T-cell (primary cell): ENCODE measurements at places on chromosomes 16 and 17.

- DNase-seq = no peak
Measured at GRCh38 chr17:75614006-75614405, 19.2 kb upstream of the SMIM5 start.

DNA sequence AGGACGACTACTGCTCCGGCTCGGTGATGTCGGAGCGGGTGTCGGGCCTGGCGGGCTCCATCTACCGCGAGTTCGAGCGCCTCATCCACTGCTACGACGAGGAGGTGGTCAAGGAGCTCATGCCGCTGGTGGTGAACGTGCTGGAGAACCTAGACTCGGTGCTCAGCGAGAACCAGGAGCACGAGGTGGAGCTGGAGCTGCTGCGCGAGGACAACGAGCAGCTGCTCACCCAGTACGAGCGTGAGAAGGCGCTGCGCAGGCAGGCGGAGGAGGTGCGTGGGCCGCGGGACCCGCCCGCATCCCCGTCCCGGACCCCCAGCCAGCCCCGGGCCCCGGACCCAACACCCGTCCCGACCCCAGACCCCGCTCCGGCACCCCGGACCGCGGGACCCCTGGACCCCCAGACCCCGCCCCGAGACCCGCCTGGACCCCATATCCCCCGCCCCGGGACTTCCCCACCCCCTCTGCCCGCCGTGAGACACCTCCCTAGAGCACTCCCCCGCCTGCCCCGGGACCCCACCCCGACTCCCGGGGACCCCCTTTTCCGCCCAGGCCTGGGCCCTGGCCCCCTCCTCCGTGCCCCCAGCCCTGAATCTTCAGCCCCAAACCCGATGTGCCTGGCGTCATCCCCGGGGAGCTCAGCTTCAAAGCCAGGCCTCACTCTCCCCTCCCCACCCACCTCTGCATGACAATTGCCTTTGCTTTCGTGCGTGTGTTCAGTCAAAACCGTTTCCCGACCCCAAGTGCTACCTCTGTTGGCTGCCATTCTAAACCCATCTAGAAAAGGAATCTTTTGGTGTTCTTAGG, 594 bp downstream of the MAPK8IP3 start:
- no peak for DNase-seq

GRCh38 chr17:79573196-79573896, 37.5 kb downstream of the RBFOX3 start:
- no peak for DNase-seq

DNA sequence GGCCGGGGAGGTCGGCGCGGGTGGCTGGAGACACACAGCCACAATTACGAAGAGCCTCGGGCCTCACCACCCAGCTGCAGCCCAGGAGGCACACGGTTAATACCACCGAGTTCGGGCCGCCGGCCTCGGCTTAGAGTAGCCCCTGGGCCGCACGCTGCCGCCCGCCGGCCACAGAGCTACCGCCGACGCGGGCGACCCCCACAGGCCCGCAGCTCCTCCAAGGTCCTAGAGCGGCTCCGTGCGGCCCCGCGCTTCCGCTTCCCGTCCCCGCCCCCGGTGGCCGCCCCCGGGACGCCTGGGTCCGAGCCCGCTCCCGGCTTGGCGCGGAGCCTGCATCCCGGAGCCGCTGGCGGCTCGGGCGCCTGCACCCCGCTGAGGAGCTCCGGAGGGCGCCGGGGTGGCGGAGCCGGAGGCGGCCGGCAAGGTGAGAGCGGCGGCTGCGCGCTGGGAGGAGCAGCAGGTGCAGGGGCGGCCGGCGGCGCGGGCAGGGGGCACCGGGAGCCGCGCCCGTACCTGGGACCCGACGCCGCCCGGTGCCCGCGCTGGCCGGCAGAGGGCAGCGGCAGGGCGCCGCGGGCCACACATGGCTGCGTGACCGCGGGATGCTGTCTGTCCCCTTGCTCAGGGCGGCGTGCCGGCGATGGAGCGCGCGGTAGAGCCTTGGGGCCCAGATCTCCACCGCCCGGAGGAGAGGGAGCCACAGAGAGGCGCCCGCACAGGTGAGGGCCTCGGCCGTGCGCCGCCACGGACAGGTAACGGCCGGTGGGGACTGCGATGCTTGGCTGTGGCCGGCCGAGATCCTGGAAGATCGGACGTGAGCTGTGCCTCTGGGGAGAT, at the start of gene ZNF48:
Gene ZNF48, plus strand, starts transcription at position 266 of the 837 bp plus-strand sequence. Its CDS starts 375 bp downstream, at position 641.
- no peak for DNase-seq

GRCh38 chr16:75089486-75090202, 26.9 kb downstream of the LDHD start:
- DNase-seq = no peak

- DNase-seq = no peak
Measured at GRCh38 chr16:4341250-4341649, 9.9 kb downstream of the PAM16 start.

GRCh38 chr17:40553694-40554534, 11.4 kb downstream of the CCR7 start:
- DNase-seq = peak; percentile 39

DNA sequence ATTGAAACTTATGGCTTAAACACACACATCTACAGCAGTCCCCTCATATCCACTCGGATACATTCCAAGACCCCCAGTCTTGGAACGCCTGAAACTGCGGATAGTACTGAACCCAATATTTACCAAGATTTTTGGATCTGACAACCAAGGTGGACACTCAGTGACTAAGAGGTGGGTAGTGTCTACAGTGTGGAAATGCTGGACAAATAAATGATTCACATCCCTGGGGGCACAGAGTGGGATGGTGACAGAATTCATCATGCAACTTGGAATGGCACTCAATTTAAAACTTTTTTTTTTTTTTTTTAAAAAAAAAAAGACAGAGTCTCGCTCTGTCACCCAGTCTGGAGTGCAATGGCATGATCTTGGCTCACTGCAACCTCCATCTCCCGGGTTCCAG, 54.2 kb upstream of the TRAP1 start:
- no peak for DNase-seq

DNA sequence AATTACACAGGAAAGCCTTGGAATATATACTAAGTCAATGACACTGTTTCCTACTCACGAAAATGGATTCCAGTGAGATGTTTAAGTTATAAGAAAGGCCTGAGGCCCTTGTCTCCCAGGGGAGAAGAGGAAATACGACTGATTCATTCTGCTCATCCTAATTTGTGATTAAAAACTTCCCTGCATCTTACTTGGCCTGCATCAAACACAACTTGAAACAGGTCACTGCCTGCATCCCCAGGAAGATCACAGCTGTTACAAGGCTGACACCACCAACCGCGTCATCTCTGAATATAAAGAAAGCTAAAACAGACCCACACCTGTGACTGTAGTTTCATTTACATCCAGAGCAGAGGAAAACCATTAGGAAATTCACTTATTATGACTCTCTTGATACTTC, 121.9 kb downstream of the DNAH3 start:
- DNase-seq = no peak

GRCh38 chr16:12868788-12869187, 32.6 kb upstream of the SHISA9 start:
- no peak for DNase-seq

GRCh38 chr16:30896261-30896888, at the start of gene CTF1:
Gene CTF1 (plus strand): TSS chr16:30896614. CDS start chr16:30896644, 30 bp downstream.
- DNase-seq = no peak

DNA sequence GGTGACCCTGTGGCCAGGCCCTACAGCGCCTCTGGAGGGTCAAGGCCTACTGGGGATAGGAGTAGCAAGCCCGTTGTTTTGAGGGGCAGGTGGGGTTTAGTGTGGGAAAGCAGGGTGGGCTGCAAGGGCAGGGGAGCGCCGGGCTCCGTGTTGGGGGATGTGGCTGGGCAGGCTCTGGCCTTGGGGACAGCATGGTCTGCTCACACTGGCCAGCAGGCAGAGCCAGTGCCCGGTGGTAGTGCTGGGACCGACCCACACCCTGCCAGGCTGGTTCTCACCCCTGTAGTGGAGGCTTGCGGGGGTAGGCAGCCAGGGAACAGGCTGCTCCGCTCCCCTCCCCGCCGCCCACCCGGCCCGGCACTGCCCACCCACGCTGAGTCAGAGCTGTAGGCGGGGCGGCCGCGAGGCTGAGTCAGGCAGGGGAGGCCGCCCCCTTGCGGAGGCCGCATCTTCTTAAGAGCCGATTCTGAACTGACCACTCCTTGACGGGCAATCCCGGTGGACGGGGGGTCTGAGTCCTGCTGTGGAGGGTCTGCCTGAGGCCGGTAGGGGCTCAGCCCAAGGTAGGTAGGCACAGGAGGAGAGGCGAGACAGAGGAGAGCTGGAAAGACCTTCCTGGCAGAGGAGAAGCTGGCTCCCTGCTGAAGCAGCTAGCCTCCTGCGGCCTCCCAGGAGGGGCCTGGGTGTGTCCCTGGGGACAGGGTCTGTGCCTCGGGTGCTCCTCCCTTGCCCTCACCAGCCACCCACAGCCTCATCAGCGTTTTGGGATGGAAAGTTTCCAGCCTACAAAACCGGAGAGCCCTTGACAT, 62.4 kb downstream of the BAIAP2 start:
- DNase-seq = no peak

- DNase-seq = no peak
Measured at GRCh38 chr17:17926840-17927449, 45.3 kb downstream of the TOM1L2 start.

GRCh38 chr17:6491071-6491700, 46.9 kb downstream of the PIMREG start:
- no peak for DNase-seq

DNA sequence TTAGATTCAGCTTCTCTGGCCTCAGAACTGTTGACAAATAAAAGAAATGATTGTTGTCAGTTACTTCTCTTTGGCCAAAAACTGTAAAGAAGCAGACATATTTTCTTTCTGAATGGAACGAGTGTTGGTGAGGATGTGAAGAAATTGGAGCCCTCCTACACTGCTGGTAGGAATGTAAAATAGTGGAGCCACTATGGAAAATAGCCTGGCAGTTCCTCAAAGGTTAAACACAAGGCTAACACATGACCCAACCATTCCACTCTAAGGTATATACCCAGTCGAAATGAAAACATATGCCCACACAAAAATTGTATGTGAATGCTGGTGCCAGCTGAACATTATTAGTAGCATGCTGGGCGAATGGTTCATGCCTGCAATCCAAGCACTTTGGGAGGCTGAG, 14.2 kb upstream of the KRT24 start:
- DNase-seq = no peak

DNA sequence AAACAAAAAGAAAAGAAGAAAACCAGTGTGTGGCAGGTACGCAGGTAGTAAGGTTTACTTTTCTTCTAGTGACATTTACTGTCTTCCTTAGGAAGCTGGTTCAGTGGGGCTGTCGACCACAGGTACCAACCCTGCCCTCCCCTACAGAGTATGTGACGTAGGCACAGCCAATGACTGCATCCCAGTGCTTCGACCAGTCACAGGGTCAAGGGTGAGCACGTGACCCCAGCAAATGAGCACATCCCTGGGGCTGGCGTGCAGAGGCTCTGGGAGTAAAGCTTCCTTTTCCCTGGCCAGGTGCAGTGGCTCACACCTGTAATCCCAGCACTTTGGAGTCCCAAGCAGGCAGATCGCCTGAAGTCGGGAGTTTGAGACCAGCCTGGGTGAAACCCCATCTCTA, 38.9 kb upstream of the PLCG2 start:
- DNase-seq = no peak

DNA sequence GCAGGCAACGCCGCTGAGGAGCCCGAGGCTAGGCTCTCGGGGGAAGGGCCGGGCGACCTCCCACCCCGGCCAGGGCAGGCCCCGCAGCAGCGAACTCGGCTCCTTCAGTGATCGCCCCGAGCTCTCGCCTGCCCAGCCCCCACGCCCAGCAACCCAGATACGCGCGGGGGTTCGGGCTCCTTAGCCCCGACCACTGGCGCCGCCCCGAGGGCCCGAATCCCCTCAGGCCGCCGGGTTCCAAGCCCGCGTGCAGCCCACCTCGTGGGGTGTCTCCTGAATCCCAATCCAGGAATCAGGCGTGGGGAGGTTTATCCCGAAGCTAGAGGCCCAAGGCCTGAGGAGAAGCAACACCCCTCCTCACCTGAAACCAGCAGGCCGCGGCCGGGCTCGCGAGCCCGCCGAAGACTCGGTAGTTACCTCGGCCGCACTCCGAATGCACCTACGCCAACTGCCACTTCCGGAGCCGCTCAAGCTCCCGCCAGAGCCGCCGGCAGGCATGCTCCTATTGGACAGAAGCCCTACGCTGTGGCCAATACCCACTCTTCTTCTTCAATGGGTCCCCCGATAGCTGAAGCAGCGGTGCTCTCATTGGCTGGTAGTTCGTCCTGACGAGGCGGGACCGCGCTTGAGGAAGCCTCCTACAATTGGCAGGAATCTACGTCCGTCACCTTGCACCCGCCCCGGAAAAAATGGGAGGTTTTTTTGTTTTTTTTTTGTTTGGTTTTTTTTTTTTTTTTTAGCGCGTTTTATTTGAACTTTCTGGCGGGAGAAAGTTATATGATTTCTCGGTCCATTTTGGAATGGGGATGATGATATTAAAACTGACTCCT, at the start of gene RFWD3:
Gene RFWD3, minus strand, starts transcription at position 453 of the 830 bp plus-strand sequence. CDS start 5,428 bp downstream, outside the sequence.
- peak; percentile 97 for DNase-seq

GRCh38 chr17:47895347-47895855, 635 bp upstream of the SP2 start:
- no peak for DNase-seq

GRCh38 chr17:72614871-72615626, 477.4 kb downstream of the SLC39A11 start:
- DNase-seq = no peak

GRCh38 chr17:33201283-33201682, 91.8 kb downstream of the ASIC2 start:
- DNase-seq = no peak

DNA sequence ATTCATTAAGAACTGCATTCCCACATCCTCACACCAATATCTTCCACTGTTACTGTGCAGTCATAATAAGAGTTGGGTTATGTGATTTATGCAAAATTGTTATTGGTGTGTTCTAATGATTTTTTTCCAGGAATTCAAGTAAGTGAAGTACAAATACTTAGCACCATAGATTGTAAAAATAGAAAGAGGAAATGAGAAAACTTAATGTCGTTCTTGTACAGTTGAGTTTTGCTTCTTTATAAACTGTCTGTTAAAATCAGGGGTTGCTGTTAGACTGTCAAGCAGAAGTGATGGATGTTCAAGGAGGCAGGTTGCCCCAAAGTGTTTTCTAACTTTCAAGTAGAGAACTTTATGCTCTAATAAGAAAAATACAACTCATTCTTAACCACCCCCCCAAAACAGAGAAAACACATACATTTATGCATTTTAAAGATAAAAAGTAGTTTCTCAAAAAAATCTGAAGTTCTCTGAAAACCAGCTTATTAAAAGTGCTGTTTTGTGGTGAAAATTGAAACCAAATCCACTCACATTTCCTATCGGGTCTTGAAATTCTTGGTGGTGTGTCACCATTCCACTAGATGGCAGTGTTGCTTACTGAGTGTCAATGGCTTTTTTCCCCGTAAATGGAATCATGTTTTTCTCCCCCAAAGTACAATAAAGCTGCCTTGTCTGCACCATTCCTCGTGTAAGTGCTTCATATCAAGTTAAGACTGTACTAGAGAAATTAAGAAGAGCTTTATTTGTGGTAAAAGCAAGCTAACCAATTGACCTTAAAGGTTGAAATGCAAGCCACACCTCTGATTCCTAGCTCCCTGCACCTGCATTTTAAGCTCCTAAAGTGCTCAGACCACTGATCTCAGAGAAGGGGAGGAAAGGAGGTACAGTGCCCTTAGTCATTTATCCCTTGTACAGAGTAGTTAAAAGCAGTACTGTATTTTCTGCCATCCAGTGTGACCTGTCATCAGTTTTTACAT, 4.7 kb upstream of the IGSF6 start:
- DNase-seq = peak; percentile 52

GRCh38 chr16:89431158-89431584, 59.2 kb downstream of the ANKRD11 start:
- no peak for DNase-seq
